ENCODE measurements at places on chromosomes 1 and 21.
A peak's percentile ranks its signal among the peaks of the same experiment; 100 is the strongest.

DNA sequence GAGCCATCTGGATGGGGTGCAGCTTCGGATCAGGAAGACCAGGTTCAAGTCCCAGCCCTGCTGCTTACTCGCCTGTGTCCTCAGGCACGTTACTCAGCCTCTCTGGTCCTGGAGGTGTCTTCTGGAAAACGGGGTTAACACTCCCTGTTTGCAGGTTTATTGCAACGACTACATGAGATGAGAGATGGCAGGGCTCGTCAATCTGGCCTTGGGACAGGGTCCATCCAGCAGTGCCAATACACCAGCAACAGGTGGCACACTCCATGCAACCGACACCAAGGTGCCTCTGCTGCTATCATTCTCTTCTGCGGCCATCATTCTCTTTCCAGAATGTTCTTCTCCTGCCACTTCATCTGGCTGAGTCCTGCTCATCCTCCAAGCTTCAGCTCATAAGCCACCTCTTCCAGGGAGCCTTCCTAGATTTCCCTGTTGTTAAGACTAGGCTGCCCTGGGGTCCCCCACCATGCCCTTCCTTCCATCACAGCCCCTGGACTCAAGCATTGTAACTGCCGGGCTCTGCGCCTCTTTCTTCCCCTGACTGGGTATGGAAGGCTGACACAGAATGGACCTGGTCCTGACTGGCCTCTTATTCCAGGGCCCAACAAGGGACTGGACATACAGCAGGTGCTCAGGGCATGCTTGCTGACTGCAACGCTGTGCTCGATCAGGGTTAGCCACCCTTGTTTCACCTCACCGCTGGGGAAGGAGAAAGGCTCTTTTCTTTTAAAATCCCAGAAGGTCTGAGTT lies 87.4 kb downstream of the DMRTB1 start:
- DNase-seq = no peak

DNA sequence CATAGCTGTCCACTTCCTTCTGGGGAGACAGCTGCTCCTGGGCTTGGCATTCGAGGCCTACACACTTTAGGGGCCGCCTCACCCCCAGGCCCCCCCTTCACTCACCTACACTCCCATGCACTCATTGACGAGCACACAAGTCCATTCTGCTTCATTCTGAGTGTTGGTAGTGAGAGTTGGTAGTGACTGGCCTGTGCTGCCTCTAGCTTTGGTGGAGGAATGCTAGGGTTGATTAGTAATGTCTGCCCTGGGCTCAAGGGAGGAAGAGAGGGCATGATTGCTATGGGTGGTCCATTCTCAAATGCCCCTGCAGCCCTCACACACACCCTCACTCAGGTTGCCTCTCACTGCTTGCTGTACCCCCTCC lies 30.4 kb downstream of the TRIM11 start:
- no peak for DNase-seq

DNA sequence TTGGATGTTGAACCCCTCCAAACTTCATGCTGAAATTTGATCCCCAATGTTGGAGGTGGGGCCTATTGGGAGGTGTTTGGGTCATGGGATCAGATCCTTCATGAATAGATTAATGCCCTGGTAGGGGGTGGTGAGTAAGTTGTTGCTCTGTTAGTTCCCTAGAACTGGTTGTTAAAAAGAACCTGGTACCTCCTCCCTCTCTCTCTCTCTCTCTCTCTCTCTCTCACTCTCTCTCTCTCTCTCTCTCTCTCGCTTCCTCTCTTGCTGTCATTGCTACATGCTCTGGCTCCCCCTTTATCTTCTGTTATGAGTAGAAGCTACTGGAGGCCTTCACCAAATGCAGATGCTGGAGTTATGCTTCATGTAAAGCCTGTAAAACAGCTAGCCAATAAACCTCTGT lies 498.2 kb upstream of the NR5A2 start:
- no peak for DNase-seq

GRCh38 chr1:6523566-6523965 lies 30.7 kb downstream of the NOL9 start:
- DNase-seq = peak; percentile 74

DNA sequence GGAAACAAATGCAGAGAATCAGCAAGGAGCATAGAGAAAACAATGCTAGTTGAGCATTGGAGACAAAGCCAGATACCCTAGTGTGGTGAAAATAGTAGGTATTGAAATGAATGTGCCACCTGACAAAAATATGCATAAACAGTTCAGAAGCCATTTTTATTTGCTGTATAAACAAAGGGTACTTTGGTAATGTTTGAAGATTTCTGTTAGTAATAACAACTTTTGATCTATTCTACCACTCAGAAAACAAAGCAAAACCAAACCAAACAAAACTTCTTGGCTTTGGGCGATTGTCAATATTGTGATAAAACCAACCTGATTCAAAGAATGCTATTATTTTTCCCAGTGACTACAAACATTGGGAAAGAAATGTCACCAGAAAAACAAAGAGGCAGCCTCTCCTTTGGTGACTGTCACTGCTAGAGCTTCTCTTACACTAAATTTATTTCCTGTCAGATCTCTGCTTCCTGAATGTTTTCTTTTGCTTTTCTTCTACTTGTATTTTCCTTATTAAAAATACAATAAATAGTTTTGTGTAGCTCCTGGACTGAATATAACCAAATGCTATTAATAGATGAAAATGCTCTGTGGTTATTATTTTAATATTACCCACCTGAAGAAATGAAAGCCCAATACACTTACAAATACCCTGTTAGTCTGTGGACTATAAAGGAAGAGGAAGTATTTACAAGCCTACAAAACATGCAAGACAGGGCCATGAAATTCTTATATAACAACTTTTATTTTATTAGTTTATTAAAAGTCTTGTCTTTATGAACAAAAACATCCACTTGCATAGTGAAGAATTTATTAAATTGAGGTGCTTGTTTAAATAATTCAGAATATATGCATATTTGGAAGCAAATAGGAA lies 5.7 kb downstream of the ATP6V1G3 start:
- no peak for DNase-seq

DNA sequence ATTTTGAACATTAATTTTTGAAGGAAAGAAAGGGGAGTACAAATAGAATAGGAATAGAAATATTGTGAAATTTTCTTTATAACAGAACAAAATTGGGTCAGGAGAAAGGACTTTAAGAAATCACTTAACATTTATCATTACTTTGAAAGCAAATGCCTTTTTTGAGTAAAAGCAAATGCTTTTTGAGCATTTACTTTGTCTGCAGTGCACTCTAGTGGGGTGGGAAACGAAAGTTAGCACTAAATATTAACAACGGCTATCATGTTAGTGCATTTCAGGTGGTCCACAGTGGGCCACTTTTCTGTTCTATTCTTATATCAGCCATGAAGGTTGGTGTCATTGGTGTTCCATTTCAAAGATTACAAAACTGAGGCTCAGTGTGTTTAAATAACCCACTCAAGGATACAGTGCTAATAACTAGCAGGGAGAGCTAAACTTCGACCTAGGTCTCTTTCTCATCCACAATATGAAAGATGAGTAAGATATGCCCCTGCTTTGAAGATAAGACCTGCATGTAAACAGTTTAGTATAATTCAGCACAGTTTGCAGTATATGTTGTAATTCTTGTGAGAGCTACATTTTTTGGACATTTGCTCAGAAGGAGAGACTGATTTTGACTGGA lies 13.4 kb downstream of the LRRC8D start:
- DNase-seq = no peak

DNA sequence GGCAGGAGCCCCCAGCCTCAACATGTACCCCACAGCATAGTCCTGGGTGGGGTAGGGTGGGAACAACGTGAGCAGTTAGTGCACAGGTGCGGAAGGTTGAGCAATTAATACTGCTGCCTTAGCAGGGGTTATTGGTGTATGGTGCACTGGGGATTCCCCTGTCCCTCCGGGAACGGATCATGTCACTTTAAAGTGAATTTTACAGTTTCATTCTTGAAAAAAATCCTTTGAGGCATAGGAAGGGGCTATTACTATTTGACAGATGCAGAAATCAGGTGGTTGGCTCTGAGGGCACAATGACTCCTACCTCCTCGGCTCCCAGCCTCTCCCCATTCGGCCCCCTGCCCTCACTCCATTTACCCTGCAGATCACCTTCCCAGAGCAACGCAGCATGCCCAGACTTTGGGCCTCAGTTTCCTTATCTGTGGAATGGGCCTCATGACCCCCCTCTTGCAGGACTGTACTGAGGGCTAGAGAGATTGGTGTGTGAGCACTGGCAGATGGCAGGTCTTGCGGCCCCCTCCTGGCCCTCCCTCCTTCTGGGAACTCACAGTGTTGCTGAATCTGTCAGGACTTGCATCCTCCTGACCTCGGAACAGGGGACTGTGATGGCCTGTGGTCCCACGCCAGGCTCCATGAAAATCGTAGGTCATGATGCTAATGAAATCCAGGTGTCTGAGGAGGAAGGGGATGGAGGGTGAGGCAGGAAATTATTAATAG lies 5.1 kb upstream of the MYBPH start:
- no peak for DNase-seq

DNA sequence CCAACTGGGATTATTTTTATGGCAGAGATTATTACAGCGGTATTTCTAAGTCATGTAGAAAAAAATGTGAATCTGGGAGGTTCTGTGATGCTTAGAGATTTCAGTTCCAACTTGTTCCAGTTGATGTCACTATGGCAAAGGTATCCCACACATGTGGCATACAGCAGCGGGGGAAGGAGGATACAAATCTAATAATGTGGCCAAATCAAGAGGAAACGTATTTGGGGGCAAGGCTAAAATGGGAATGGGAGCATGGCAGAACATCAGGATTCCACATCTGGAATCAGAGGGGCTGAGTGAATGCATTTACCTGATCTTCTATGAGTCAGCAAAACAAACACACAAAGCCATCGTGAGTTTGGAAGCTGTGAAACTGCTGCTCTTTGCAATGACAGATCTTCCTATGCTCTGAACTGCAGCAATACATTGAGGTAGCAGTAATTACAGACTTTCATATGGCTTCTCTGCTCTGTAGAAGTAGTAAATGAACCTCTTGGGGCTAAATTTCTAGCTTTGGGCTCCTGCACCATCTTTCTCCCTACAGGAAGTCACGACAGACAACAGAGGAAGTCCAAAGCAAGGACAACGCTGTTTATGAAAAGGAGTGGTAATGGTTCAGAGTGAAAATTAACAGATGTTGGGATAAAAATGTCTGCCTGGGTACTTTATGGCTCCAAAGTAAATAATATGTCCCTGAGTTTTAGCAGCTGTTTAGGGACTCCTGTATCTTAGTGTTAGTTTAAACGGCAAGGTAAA lies 55.5 kb downstream of the GABPA start:
- no peak for DNase-seq

DNA sequence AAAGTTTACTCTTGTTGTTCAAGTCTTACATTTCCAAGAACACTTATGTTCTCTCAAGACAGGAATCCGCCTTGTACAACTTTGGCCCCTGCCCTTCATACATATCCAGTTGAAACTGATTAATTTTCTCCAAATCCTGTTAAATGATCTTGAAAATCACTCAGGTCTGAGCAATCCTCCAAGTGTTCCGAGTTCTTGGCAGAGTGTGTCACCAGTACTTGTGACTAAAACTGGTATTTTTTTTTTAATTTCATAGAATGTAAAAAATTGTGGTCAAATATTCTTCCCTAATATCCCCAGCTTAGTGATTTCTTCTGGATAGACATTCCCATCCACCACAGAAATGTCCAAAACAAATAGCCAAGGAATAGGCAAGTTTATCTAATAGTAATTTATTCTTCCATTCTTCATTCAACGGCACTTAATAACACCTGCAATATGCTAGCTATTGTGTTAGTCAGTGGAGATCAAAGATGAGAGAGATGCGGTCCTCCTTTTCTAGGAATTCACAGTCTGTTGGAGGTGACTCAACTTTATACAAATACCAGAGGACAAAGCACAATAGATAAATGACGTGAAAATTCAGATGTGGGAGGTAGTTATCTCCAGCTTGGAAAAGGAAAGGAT lies 71.4 kb downstream of the DIRAS3 start:
- DNase-seq = no peak

- no peak for DNase-seq
Observed at GRCh38 chr1:187641015-187641414, 812.3 kb downstream of the PLA2G4A start.

- DNase-seq = no peak
Observed at GRCh38 chr1:194184425-194184824, 998.0 kb upstream of the B3GALT2 start.

GRCh38 chr1:174799136-174799479 lies 200.6 kb upstream of the CACYBP start:
- no peak for DNase-seq

DNA sequence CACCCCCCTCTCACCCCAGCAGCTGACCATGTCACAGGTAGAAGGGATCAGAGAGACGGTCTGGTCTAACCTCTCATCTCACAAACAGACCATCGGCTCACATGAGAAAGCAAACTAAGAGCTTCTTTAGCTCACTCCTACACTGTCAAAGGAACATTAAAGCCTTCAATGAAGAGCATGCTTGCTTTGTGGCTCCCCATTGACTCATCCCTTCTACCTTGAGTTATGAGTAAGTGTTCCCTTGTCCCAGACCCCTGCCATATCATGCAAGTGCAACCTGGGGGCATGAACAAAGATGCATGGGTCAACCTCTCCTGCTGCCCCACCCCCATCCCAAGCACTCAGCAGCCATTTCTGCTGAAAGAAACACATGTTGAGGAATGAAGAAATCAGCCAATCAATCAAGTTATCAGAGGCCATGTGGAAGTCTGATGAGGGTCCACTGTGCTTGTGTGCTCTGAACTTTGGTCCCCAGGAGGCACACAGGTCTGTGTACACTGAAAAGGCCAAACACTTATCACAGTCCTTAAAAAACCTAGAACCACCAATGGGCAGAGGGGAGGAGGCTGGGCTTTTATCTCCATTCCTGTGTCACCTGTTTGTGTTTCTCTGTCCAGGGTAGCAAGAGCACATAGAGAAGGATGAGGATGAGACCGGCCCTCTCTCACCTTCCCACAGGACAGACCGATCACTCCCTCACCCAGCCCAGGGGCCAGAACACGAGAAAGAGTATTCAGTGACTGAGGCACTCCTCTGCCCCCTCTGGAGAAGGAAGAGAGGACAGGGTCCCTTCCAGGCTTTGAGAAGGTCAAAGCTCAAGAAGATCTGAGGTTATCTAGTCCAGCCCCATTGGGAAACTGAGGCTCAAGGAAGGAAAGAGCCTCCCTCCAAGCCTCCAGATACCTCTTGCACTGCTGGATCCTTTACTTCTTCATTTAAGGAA lies 9.5 kb downstream of the ETNK2 start:
- DNase-seq = no peak

- DNase-seq = no peak
Observed at GRCh38 chr1:32798679-32799416, 18.3 kb downstream of the YARS1 start.

- DNase-seq = no peak
Observed at GRCh38 chr1:70979881-70980280, 67.7 kb downstream of the PTGER3 start.

- no peak for DNase-seq
Observed at GRCh38 chr1:56097713-56098112, 481.6 kb downstream of the PLPP3 start.

- no peak for DNase-seq
Observed at GRCh38 chr1:34122080-34122932, 42.7 kb downstream of the CSMD2 start.
